ENCODE measurements at places on chromosomes 1 and 21.

GRCh38 chr1:185850366-185850765 is 116.2 kb downstream of the HMCN1 start:
- no peak for DNase-seq

GRCh38 chr1:46285730-46286477 is 17.5 kb downstream of the LRRC41 start:
- DNase-seq = peak; percentile 57

- no peak for DNase-seq
Observed at GRCh38 chr21:45355573-45355972, 49.4 kb upstream of the COL18A1 start.

GRCh38 chr1:208223136-208223535 is 21.0 kb downstream of the PLXNA2 start:
- no peak for DNase-seq

GRCh38 chr1:5927506-5928370 is 64.5 kb downstream of the NPHP4 start:
- no peak for DNase-seq

DNA sequence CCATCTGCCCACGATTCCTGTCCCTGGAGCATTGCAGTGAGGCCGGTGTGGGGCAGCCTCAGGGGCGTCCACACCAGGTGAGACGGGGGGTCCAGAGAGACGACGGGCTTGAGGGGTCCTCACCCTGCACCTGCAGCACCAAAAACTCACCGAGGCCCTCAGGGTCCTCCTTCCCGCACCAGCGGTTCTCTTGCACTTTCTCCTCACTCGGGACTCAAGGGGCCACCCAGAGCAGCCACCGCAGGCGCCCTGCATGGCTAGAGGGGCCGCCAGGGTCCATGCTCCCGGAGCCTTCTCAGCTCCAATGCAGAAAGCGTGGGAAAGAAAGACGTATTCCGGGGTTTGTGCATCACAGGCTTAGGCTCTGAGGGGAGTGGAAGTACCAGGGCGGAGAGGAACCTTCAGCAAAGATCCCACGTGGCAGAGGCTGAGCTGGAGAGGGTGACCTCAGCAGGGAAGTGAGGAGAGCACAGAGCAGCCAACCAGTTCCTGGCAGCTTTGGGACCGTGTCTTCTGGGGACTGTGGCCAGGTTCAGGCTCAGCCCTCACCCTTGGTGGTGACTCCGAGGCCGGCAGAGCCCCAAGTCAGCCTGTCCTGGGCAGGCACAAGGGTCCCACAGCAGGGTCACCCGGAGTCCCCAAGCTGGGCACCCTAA is 19.5 kb upstream of the COL6A2 start:
- DNase-seq = peak; percentile 9

GRCh38 chr1:12132078-12132477 is 34.7 kb upstream of the TNFRSF1B start:
- no peak for DNase-seq

- no peak for DNase-seq
Observed at GRCh38 chr21:43332861-43333297, 94.1 kb downstream of the SIK1 start.

DNA sequence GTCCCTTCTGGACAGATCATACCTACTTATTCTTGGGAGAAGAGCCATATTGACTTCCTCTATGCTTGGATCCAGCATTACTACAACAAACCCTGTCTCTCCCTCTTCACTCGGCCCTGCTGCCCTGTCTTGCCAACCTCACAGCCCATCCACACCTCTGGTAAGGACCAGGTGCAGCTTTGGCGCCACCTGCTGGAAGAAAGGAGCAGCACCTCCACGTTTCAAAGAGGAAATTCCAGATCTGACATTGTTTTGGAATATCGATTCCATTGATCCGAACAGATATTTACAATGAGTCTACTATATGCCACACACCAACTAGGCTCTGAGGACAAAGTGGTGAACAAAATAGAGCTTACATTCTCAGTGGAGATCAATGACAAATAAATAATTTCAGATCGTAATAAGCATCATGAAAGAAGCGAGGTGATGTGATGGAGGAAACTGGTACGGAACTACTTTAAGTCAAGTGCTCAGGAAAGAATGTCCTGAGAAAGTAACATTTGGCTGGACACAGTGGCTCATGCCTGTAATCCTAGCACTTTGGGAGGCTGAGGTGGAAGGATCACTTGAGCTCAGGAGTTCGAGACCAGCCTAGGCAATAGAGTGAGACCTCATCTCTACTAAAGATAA is 18.7 kb downstream of the MFSD2A start:
- DNase-seq = peak; percentile 81

DNA sequence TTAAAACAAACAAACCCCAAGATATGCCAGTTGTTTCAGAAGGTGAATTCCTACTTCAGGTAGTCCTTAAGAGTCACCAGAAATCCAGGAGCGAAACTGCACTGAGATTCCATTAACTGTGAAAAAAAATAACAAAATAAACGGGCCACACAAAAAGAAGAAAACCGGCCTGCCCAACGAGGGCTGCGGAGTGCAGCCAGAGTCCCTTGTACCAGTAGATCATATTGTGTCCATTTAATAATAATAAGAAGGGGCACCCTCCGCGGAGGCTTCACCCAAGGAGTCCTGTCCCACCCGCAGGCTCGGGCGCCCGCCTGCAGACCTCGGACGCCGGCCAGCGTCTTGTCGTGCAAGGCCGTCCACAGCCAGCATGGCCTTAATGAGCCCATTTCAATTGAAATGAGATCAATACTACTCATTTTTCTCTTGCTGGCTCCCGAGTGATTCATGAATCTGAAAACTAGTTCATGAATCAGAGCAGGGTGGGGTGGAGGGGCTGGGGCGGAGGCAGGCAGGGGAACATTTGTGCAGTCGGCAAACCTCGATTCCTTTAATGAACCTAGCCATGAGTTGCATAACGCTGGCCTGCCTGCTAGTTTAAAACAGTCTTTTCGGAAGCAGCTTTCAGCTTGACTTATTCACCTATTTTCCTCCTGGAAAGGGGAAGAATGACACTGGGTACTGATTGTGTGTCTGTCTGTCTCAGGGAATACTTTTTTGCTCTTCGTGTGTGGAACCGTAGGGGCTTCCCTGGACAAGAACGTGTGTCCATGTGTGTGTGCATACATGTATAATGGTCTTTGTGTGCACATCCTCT is 113.1 kb upstream of the IRF2BP2 start:
- DNase-seq = peak; percentile 55

GRCh38 chr1:9128166-9128519 is 759 bp downstream of the GPR157 start:
- DNase-seq = peak; percentile 29

DNA sequence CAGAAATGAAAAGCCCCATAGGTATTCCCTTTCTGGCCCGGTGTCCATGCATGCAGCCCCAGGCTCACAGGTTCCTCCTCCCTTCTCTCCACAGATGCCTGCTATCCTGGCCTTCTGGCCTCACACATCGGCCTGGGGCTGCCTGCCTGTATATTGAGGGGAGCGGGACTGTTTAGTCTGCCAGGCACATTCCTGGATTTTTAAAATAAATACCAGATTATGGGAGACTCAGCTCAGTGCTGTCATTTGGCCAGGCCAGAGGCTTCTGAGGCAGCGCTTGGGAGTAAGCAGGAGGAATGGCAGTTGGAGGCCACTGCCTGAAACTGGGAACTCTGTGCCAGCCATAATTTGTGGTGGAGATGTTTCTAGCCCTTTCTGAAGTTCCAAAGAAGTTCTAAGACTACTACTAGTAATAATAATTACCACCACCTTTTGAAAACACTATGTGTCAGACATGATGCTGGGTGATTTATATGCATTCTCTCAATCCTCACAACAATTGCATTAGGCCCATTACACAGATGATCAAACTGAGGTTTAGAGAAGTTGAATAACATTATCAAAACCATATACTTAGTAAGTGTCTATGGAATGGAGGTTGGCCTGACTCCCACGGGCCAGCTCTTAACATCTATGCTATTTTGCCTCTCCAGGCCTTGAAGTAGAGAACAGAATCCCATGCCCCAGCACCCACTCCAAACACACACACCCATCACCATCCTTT is 107.6 kb downstream of the PLXNA2 start:
- DNase-seq = no peak

DNA sequence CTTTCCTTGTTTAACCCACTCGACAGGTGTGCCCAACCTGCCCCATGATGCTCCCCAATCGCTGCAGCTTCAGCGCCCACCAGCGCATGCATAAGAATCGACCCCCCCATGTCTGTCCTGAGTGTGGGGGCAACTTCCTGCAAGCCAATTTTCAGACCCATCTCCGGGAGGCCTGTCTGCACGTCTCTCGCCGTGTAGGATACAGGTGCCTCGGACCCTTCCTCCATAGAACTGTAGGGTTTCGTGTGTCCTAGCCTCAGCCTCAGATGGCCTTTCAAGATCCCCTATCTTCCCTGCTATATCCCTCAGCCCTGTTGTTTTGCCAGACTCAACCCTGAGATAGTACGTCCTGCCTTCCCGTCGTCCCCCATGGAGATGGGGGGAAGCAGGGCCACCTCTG is 6.4 kb downstream of the ZNF687 start:
- DNase-seq = no peak

GRCh38 chr21:36325373-36326010 is 5.5 kb downstream of the MORC3 start:
- DNase-seq = no peak

DNA sequence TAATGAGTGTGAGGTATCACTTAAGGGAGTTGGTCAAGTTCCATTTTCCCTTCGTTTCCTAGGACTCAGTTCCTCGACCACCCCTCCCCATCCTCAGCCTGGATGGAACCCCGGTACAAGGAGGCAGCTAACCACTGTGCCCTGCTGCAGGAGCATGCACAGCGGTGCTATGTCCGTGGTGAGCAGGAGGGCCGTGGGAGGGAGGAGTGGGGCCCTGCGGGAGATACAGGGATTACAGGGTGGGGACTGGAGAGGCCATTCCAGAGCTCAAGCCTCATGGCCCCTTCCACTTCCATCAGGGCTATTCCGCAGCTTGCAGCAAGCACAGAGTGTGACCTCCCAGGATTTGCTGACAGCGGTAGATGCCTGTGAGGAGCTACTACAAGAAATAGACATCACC is 25.8 kb downstream of the HYI start:
- DNase-seq = no peak

Data from activated naive CD4-positive, alpha-beta T cell treated with anti-CD3 and anti-CD28 coated beads, Interleukin-2, amount 10 ng/mL, durations not matched to agents 7 days and 5 days (primary cell).